ENCODE measurements at places on chromosomes 11 and 22.
A peak's percentile ranks its signal among the peaks of the same experiment; 100 is the strongest.

DNA sequence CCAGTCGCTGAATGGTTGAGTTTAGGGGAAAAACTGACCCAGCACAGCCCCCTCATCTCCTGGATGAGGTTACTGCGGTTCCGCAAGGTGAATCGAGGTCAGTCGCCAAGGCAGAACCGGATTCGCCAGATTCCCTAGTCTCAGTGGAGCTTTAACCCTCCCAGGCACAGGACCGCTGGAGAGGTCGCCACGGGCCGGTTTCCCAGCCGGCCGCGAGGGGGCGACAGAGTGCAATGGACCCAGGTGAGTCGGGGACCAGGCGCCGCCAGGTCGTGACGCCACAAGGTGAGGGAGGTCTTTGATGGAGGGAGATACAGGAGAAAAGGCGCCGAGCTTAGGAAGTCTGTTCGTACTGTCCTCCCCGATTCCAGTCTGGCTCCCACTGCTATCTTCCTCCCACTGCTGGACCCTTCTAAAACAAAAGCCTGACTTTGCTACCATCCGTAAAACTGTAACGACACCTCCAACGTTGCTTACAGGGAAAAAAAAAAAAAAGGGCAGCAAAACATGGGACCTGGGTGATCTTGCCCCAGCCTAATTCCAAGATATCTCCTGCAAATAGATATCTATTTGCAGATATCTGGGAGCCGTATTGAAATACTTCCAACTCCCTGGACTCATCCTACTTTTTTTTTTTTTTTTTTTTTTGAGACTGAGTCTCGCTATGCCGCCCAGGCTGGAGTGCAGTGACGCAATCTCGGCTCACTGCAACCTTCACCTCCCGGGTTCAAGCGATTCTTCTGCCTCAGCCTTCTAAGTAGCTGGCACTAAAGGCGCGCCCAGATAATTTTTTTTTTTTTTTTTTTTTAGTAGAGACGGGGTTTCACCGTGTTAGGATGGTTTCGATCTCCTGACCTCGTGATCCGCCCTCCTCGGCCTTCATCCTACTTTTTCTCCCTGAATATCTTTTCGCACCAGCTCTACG, 1.4 kb upstream of the GGA1 start:
- peak; percentile 89 for DNase-seq

DNA sequence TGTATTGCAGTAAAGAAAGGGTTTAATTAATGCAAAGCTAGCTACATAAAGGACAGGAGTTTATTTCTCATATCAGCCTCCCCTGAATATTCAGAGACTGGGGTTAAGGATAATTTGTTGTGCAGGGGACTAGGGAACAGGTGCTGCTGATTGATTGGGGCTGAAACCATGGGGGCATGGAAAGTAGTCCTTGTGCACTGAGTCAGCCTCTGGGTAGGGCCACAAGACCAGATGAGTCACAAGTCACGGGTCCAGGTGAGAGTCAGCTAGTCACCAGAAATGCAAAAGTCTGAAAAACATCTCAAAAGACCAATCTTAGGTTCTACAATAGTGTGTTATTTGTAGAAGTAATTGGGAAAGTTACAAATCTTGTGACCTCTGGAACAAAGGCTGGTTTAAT, 32.9 kb upstream of the SYT13 start:
- no peak for DNase-seq

- no peak for DNase-seq
Measured at GRCh38 chr22:19961201-19961580, 19.6 kb upstream of the TXNRD2 start.

GRCh38 chr11:105862736-105863367, 159.2 kb downstream of the MSANTD4 start:
- peak; percentile 64 for DNase-seq

DNA sequence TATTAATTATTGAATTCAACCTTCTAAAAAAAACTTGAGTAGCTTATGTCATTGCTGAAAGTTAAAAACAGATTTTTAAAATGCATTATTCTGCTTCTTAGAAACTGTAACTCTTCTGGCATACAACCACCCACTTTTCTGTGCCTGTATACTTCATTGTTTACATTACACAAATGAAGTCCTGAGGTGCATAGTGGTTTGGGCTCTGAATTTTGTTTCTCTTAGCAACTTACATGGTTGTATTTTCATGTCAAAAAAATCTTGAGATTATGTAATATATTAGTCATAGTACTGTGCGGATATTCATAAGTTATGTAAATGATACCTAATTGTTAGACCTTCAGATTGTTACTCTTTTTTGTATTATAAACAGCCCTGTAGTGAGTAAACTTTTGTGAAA, 12.2 kb downstream of the SC5D start:
- no peak for DNase-seq

DNA sequence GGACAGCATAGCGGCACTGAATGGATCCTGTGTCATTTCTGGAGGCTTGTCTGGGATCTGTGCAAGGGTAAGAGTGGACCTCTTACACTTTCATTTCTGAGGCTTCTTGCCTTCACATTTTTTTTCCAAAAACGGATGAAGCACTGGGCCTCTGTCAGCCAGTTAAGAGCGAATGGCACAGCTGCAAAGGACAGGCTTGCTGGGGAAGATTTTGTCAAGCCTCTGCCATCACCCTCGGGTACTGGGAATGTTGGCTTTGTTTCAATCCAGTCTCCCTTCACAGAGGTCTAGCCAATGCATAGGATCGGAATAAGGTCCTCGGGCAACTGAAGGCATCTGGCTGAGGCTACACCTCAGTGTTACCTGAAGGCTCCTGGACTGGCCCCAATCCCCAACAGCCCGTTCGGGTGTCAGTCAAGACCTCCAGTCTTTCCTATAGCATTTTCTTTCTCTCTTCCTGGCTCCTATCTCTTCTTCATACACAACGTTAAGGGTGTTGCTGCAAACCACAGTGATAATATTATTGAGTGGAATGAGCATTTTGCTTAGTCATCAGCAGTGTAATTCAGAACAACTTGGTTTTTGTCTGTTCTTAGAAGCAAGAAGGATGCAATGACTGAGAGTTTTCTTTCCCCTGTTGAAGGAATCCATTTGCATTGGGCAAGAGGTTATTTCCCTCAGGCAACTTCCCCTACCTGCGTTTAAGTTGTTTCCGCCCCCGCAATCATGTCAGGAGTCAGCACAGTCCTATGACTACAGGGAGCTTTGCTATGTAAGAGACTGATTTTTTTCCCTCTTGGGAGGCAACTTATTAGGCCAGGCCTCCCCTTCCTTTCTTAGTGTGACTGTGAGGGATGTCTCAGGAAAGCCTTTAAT, 22.8 kb downstream of the NPAT start:
- DNase-seq = no peak

- no peak for DNase-seq
Measured at GRCh38 chr11:117170210-117170609, 8.3 kb upstream of the SIDT2 start.

- DNase-seq = peak; percentile 44
Measured at GRCh38 chr22:38504731-38505540, 1.2 kb downstream of the DDX17 start.

DNA sequence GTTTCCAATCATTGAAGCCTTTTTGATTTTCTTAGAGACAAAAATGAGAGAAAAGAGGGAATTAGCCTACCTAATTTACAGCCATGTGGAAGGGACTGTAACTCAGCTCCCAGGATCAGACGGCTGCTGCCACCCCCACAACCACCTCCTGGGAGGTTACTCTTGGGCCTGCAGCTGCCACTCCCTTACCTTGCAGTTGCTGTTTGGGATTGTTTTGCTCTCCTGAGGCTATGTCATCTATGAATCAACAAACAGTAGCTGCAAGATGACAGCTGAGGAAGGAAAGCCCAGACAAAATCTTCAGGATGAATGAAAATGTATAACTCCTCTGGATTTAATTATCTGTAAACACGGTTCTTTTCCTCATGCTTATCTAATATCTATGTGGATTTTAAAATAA, 28.0 kb upstream of the ZC3H12C start:
- no peak for DNase-seq

- peak; percentile 80 for DNase-seq
Measured at GRCh38 chr22:37018815-37019308, 385 bp downstream of the TST start.

GRCh38 chr11:73314117-73314961, 6.3 kb downstream of the ARHGEF17 start:
- no peak for DNase-seq

GRCh38 chr22:46043816-46044620, 67.1 kb upstream of the WNT7B start:
- no peak for DNase-seq

DNA sequence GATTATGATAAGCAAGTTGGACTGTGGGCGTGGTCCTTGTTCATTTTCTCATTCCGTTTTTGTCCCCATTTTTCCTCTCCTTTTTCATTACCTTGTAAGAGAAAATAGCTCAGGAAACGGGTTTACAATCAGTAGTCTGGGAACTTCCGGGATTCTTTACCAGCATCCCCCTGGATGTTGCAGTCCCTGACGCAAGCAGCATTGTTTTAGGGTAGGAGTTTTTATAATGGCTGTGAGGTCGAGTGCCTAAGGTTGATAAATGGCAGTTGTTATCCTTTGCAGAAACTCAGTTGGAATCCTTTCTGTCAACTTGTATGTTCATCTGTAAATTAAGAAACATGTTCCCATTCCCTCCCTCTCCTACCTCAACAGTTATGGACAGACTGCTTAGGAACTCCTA, 68.3 kb downstream of the ARHGEF12 start:
- no peak for DNase-seq

- DNase-seq = no peak
Measured at GRCh38 chr11:120524536-120525085, 13.1 kb downstream of the GRIK4 start.

GRCh38 chr11:101576456-101576855, 7.4 kb downstream of the TRPC6 start:
- no peak for DNase-seq

DNA sequence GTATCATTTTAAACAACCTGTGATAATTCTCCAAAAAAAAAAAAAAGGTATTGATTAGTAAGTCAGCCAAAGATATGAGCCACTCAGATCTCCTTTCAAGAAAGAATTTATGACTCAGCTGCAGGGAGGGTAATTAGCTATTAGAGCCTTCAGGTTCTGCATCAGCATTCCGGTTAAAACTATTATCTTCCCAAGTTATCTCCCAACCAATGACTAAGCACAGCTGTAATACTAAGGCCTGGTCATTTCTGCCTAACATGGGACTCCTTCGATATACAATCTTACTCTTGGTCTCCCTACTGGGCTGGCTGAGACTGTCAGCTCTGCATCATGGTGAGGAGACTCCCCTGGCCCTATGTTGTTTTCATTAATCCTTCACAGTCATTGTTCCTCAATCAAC, 60.4 kb downstream of the SBF2 start:
- no peak for DNase-seq

Data from retina (tissue), 1 donor.